ENCODE measurements at places on chromosomes 2 and 18.

GRCh38 chr2:179513181-179513580, 248.5 kb upstream of the SESTD1 start:
- no peak for DNase-seq
- no peak overlapping the region for H3K27ac ChIP-seq
- H3K36me3 ChIP-seq = no peaks in the 10 kb centered on the region
- H3K27me3 ChIP-seq = peaks cover 8% of the 10 kb centered on the region
- no peaks in the 10 kb centered on the region for H3K4me1 ChIP-seq

GRCh38 chr2:206086716-206087350, 859 bp upstream of the INO80D start:
- no peaks in the 10 kb centered on the region for H3K36me3 ChIP-seq
- peak overlapping the region; percentile 74 for H3K27ac ChIP-seq
- no peaks in the 10 kb centered on the region for H3K27me3 ChIP-seq
- peak overlapping the region; percentile 96 for H3K4me3 ChIP-seq

DNA sequence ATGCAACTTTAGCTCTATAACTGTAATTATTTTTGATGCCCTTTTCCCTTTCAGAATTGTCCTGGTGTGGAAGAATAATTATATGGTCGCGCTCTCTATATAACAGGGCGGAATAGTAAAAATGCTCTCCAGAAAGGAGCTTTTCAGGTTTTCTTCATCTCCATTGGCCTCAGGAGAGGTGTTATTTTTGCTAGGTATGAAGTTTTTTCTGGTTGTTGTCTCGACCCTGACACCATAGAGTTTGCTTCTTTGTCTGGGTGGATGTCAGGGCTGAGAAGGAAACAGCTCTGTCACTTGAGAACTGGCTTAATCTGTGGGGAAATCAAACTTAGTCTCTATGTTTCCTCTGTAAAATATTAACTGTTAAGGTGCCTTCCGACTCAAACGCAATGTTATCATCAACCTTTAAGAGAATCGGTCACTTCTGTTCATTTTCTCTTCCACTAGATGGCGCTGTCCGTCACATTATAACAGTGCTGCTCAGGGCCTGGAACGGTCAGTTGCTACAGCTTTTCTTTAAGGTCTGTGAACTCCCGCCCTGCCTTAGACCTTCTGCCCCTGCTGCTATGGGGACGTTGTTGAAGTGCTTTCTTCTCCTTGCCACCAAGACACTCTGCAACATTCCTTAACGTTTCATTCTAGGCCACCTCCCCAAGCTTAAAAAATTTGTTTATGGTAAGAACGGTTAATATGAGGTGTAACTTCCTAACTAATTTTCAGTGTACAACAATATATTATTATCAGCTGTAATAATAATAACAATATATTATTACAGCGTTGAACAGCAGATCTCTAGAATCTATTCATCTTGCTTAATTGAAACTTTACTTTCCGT, 23.8 kb upstream of the SERPINB12 start:
- no peak overlapping the region for H3K4me3 ChIP-seq
- H3K27me3 ChIP-seq = peaks cover 32% of the 10 kb centered on the region

- no peaks in the 10 kb centered on the region for H3K27me3 ChIP-seq
- no peak overlapping the region for H3K27ac ChIP-seq
- DNase-seq = no peak
- H3K4me1 ChIP-seq = no peaks in the 10 kb centered on the region
Observed at GRCh38 chr18:37435150-37435867, 130.3 kb downstream of the CELF4 start.

GRCh38 chr2:121282800-121283385, 2.1 kb downstream of the TFCP2L1 start:
- H3K4me3 ChIP-seq = no peak overlapping the region
- H3K27me3 ChIP-seq = peaks cover 22% of the 10 kb centered on the region
- H3K36me3 ChIP-seq = no peaks in the 10 kb centered on the region
- H3K4me1 ChIP-seq = peaks cover 11% of the 10 kb centered on the region
- DNase-seq = no peak

GRCh38 chr2:150718280-150718679, 230.8 kb upstream of the RND3 start:
- no peaks in the 10 kb centered on the region for H3K4me1 ChIP-seq
- no peak overlapping the region for H3K4me3 ChIP-seq
- H3K27ac ChIP-seq = no peak overlapping the region

DNA sequence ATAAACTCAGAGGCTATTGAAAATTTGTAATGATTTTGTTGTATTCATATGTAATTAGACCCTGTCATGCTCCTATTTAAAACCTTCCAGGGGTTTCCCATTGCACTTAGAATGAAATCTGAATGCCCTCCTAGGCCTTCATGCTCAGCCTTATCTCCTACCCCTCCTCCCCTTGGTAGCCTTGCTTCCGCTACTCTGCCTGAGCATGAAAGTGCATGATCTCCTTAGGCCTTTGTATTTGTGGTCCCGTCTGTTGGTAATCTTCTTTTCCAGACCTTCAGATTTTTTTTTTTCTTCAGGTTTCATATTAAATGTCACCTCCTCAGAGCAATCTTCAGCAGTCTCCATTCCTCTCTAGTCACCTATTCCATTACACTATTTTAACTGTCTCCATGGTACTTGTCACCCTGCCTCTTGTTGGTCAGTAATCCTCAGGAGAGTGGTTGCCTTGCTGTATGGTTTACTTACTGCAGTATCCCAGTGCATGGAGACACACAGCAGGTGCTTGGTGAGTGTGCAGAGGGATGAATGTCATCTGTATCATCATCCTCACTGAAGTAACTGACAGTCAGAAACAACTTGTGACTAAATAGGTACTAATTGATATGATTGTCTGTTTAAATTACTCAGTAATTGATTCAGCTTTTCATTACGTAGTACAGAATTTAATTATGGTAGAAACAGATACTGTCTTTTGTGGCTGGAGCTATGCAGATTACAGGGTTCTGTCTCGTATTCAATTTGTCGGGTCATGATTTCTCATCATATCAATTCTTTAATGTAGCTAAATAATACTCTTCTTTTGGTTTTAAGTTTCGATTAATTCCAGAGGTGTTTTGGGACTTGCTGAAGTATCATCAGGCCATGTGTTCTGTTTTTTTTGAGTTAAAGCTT, 63.9 kb downstream of the PHLPP1 start:
- no peaks in the 10 kb centered on the region for H3K27me3 ChIP-seq
- H3K4me3 ChIP-seq = no peak overlapping the region
- no peak for DNase-seq
- peak overlapping the region; percentile 81 for H3K27ac ChIP-seq
- peaks cover 24% of the 10 kb centered on the region for H3K4me1 ChIP-seq

DNA sequence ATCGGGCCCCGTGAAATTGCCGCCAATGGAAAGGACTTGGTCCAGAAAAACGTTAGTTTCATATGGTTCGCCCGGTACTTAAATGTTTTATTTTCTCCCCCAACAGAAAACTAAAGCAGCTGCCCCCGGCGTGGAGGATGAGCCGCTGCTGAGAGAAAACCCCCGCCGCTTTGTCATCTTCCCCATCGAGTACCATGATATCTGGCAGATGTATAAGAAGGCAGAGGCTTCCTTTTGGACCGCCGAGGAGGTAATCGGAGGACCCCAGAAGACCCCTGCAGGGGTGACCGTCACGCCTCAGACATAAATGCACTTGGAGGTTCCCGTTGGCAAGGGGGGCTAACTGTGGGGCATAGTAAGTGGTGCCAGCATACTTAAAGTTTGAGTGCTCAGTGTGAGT, 742 bp downstream of the RRM2 start:
- DNase-seq = no peak
- peaks cover 22% of the 10 kb centered on the region for H3K4me1 ChIP-seq
- H3K27ac ChIP-seq = no peak overlapping the region
- peaks cover 16% of the 10 kb centered on the region for H3K27me3 ChIP-seq
- H3K36me3 ChIP-seq = no peaks in the 10 kb centered on the region

GRCh38 chr2:66432801-66433694, 1.9 kb upstream of the MEIS1 start:
- peaks cover 8% of the 10 kb centered on the region for H3K36me3 ChIP-seq
- peak overlapping the region; percentile 78 for H3K4me3 ChIP-seq
- DNase-seq = no peak
- peaks cover 51% of the 10 kb centered on the region for H3K4me1 ChIP-seq
- peaks cover 74% of the 10 kb centered on the region for H3K27me3 ChIP-seq

- no peak for DNase-seq
- H3K4me3 ChIP-seq = peak overlapping the region; percentile 94
- H3K27ac ChIP-seq = peak overlapping the region; percentile 73
- H3K36me3 ChIP-seq = no peaks in the 10 kb centered on the region
Observed at GRCh38 chr2:85414761-85415553, 3.6 kb upstream of the SH2D6 start.

DNA sequence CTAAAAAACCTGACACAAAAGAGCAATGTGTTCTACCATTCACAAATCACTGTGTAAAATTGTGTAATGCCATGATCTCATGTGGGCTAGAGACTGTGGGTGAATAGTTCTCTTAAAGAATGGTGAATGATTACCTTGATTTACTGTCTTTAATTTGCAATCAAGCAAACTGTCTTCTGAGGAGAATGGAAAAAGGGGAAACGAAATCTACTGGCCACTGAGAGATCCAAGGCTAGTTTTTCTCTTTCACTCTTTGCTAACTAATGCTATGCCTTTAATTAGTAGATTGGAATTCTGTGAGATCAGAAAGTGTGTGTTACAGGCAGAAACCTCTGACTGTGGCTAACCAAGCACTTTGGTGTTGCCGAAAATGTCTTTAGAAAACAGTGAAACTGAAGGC, 422.7 kb downstream of the TGIF1 start:
- peaks cover 32% of the 10 kb centered on the region for H3K27me3 ChIP-seq
- no peaks in the 10 kb centered on the region for H3K36me3 ChIP-seq
- H3K27ac ChIP-seq = no peak overlapping the region
- no peak overlapping the region for H3K4me3 ChIP-seq
- no peaks in the 10 kb centered on the region for H3K4me1 ChIP-seq

- H3K27ac ChIP-seq = no peak overlapping the region
- H3K4me1 ChIP-seq = no peaks in the 10 kb centered on the region
- peaks cover 14% of the 10 kb centered on the region for H3K36me3 ChIP-seq
- H3K27me3 ChIP-seq = no peaks in the 10 kb centered on the region
- no peak overlapping the region for H3K4me3 ChIP-seq
- no peak for DNase-seq
Observed at GRCh38 chr2:240364582-240364960, 70.9 kb upstream of the GPC1 start.

- H3K36me3 ChIP-seq = no peaks in the 10 kb centered on the region
- no peaks in the 10 kb centered on the region for H3K4me1 ChIP-seq
- H3K27ac ChIP-seq = no peak overlapping the region
- no peaks in the 10 kb centered on the region for H3K27me3 ChIP-seq
Observed at GRCh38 chr2:153601812-153602211, 123.2 kb upstream of the RPRM start.

- no peaks in the 10 kb centered on the region for H3K27me3 ChIP-seq
- no peaks in the 10 kb centered on the region for H3K36me3 ChIP-seq
- DNase-seq = no peak
- peak overlapping the region; percentile 59 for H3K4me3 ChIP-seq
- peaks cover 7% of the 10 kb centered on the region for H3K4me1 ChIP-seq
Observed at GRCh38 chr2:127840893-127841292, 17.1 kb downstream of the POLR2D start.

- no peaks in the 10 kb centered on the region for H3K27me3 ChIP-seq
- H3K36me3 ChIP-seq = no peaks in the 10 kb centered on the region
- no peak for DNase-seq
Observed at GRCh38 chr2:101342625-101343008, 34.1 kb upstream of the RNF149 start.

DNA sequence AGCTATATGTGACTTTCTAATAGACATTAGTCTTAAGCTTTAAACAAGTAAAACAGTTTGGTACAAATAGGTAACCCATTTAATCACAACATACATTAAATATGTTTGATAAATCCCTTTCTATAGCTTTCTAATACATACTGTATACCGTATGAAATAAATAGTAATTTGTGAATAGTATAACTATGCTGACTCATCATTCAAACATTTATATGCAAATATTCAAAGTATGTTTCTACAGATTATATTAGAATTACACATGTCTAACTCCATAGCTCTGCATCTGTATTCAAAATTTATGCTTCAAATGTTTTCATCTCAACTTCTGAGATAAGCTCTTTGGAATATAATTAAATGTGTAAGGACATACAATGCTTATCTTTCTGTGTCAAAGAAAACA, 142.7 kb upstream of the ZNF804A start:
- H3K27ac ChIP-seq = no peak overlapping the region
- H3K4me1 ChIP-seq = no peaks in the 10 kb centered on the region
- no peaks in the 10 kb centered on the region for H3K27me3 ChIP-seq
- H3K36me3 ChIP-seq = no peaks in the 10 kb centered on the region

- no peak for DNase-seq
- H3K36me3 ChIP-seq = no peaks in the 10 kb centered on the region
- peaks cover 8% of the 10 kb centered on the region for H3K4me1 ChIP-seq
- no peaks in the 10 kb centered on the region for H3K27me3 ChIP-seq
- H3K27ac ChIP-seq = no peak overlapping the region
- H3K4me3 ChIP-seq = no peak overlapping the region
Observed at GRCh38 chr2:37982847-37983246, 57.8 kb downstream of the RMDN2 start.

- peak; percentile 54 for DNase-seq
- no peak overlapping the region for H3K4me3 ChIP-seq
- H3K27ac ChIP-seq = no peak overlapping the region
- H3K27me3 ChIP-seq = peaks cover 13% of the 10 kb centered on the region
- no peaks in the 10 kb centered on the region for H3K4me1 ChIP-seq
Observed at GRCh38 chr2:171598713-171599319, 76.5 kb downstream of the CYBRD1 start.

DNA sequence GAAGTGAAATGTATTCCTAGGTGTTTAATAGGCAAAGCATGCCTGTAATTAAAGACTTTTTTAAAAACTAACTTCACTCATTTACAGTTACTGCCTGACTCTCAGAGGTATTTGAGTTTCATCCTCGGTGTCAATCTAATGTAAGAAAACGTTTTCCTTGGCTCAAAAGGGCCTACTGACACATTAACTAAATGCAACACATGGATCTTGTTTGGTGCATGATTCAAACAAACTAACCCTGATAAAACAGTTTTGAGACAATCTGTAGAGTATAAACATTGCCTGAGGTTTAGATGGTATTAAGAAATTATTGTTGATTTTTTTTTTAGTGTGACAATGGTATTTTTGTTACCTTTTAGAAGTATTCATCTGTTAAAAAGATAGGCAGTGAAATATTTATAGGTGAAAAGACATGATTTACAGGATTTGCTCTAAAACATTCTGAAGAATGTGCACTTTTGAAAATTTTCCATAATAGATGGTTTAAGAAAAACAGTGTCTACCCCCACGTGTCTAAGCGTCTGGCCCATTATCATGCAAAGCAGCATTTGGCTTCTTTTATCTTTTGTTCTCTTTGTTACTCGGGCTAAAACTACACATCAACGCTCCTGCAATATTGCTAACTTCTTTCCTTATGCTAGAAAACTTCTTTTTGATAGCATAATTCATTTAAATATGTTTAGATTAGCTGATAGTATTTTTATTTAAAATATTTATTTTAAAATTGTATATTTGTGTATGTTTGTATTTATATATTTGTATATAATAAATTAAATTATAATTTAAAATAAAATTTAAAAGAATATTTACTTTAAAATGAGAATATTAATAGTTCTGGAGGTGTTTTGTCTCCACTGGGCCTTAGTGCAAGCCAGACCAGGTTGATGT, 160.2 kb upstream of the NDUFV2 start:
- H3K4me1 ChIP-seq = peaks cover 34% of the 10 kb centered on the region
- no peak for DNase-seq
- no peak overlapping the region for H3K27ac ChIP-seq
- H3K4me3 ChIP-seq = no peak overlapping the region
- no peaks in the 10 kb centered on the region for H3K36me3 ChIP-seq
- no peaks in the 10 kb centered on the region for H3K27me3 ChIP-seq

GRCh38 chr2:46764547-46764946, 151.1 kb downstream of the MCFD2 start:
- DNase-seq = no peak
- no peak overlapping the region for H3K27ac ChIP-seq
- H3K36me3 ChIP-seq = peaks cover 14% of the 10 kb centered on the region
- H3K4me3 ChIP-seq = no peak overlapping the region

- no peaks in the 10 kb centered on the region for H3K36me3 ChIP-seq
- H3K4me1 ChIP-seq = no peaks in the 10 kb centered on the region
- no peak for DNase-seq
- H3K27ac ChIP-seq = no peak overlapping the region
Observed at GRCh38 chr2:163551616-163552373, 184.0 kb downstream of the FIGN start.
